ENCODE measurements at places on chromosomes 4 and X.
A peak's percentile ranks its signal among the peaks of the same experiment; 100 is the strongest.

- peak; percentile 30 for DNase-seq
These were observed 17.3 kb upstream of the UVSSA start for GRCh38 chr4:1329408-1330371.

GRCh38 chr4:85986266-85986665, 373.6 kb downstream of the MAPK10 start:
- DNase-seq, result no peak

DNA sequence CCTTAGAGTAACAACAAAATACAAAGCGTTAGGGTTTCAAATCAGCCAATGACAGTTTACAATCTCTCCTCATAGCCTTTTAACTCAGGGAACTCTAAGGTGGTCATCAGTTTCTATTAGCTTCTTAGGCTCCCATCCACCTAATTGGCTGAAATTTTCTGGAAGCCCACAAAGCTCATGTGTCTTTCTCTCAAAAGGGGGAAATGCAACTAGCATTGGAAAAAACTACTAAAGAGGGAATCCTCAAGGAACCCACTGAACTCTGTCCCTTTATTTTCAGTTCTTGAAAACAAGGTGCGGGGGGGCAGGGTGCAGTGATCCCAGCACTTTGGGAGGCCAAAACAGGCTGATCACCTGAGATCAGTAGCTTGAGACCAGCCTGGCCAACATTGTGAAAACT, 56.4 kb downstream of the PDGFC start:
- DNase-seq, result no peak

- DNase-seq, result no peak
These were observed 37.5 kb upstream of the STK26 start for GRCh38 chrX:131985526-131986049.

- no peak for DNase-seq
These were observed 50.4 kb downstream of the STX18 start for GRCh38 chr4:4491396-4491893.

- DNase-seq, result no peak
These were observed 125.3 kb upstream of the GABRG1 start for GRCh38 chr4:46249106-46249505.
